Stimulated activated CD8-positive, alpha-beta memory T cell treated with anti-CD3 and anti-CD28 coated beads, Interleukin-15, amount 100 ng/mL, for 4 hours (primary cell): ENCODE measurements at places on chromosomes 4 and X.

- no peak for DNase-seq
Observed at GRCh38 chr4:84985952-84986351, 19.5 kb upstream of the WDFY3 start.

- DNase-seq, result no peak
Observed at GRCh38 chr4:147968641-147969040, 236.8 kb downstream of the ARHGAP10 start.

GRCh38 chrX:123731258-123731986 lies 1.4 kb downstream of the THOC2 start:
- DNase-seq, result no peak

DNA sequence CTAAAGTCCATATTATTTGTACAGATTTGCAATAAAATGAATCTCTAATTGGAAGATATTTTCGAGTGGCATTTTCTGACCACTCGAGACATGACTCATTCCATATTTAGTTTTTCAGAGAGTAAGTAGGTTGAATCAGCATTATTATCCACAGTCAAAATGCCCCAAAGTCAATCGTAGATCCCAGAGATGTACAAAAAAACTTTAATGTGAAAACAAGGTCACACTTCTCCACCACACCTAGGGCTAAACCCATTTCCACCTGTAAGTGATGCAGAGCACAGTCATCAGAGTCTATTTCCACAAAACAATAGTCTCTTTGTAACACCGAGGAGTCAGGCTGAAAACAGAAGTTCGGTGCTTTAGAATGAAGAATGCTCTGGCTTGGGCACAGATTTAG lies 117.1 kb upstream of the TENM3 start:
- no peak for DNase-seq

DNA sequence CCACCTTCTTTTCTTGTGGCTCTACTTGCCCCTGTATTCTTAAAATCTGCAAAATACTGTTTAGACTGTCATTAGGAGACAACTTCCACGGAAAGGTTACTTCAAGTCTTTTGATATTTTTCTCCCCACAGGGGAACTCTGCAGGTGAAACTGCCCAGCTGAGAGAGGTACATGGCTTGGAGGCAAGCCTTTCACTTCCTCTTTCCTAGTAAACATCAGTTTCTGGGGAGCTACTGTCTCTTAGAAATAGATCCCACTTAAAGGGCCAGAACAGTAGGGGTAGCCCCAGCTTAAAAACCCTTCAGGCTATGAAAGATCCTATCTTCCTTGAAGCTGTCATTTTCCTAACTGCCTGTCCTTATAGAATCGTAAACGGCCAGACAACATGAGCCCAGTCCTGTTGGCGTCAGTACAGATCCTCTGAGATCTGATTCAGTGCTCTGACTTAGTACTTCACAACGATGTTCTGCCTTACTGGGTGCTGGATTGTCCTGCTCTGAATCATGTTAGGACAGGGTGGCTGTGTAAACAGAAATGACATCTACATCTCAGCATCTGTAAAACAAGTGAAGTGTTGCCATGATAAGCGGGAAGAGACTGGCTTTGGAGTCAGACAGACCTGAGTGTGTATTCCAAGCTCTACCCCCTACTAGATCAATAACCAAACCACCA lies 102.1 kb downstream of the ITIH6 start:
- no peak for DNase-seq

- no peak for DNase-seq
Observed at GRCh38 chr4:118683513-118683912, 1.7 kb upstream of the METTL14 start.

DNA sequence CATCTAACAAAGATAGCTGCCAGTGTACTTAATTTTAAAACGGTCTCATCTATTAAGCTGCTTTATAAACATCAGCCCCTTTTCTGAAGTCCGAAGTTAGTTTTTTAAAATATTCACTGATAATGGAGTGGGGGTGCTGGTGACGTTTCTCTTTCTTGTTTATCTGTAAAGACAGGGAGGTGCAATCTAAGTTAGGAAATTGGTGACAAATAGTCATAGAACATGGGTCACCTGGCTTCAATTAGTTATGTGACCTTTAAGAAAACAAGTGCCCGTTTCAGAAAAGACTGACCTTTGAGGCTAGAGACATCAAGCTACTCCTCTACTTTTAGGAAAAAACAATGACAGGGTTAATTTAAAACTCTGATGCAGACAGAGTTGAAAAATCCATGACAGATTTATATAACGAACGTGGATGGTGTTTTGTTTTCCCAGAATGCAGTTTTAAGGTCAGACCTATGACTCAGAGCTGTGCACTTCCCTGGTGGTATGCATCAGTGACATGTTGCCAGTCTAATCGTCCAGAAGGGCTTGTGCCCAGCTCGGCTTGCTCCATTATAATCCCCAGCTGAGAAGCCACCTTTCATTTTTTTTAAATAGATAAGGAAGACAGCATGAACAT lies 38.2 kb downstream of the FHL1 start:
- no peak for DNase-seq

- no peak for DNase-seq
Observed at GRCh38 chrX:134998246-134998645, 7.5 kb downstream of the SMIM10 start.

DNA sequence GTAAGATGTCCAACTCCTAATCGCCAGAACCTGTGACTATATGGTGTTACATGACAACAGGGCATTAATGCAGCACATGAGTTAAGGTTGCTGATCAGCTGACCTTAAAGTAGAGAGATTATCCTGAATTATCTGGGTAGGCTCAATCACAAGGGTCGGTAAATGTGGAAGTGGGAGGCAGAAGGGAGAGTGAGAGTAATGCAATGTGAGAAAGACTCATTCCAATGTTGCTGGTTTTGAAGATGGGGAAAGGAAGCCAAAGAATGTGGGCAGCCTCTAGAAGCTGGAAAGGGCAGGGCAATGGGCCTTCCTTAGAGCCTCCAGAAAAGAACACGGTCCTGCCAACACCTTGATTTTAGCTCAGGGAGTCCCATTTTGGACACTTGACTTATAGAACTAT lies 67.4 kb downstream of the STX18 start:
- DNase-seq, result no peak

DNA sequence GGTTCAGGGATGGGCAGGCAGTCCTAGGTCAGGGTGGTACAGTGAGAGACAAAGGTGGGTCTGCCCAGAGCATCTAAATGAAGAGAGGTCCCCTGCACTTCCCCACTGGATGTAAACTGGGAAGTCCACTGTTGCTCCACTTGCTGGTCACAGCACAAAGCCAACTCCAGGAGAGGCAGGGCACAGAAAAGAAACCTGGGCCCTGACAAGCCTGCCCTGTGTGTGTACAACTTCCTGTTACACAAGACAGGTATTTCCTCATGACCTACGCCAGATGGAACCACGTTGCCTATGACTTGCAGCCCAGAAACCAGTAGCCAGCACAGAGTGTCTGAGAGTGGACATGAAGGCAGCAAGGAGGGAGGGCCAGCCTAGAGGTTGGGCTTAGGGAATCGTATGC lies 161.8 kb downstream of the SH3KBP1 start:
- no peak for DNase-seq

DNA sequence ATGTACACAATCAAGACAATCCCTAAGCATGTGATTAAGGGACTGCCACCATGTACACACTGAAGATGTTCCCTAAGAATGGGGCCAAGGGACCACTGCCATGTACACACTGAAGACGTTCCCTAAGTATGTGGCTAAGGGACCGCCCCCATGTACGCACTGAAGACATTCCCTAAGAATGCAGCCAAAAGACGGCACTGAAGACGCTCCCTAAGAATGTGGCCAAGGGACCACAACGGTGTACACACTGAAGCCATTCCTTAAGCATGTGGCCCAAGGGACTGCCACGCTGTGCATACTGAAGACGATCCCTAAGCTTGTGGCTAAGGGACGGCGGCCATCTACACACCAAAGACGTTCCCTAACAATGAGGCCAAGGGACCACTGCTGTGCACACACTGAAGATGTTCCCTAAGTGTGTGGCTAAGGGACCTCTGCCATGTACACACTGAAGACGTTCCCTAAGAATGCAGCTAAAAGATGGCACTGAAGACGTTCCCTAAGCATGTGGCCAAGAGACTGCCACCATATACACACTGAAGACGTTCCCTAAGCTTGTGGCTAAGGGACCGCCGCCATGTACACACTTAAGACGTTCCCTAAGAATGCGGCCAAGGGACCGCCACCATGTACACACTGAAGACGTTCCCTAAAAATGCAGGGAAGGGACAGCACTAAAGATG lies 26.4 kb downstream of the DHRSX start:
- DNase-seq, result no peak
